ENCODE measurements at places on chromosomes 11 and 22.

GRCh38 chr11:84628871-84629620 is 998.1 kb downstream of the DLG2 start:
- no peak for DNase-seq

- DNase-seq: no peak
Observed at GRCh38 chr11:131077340-131077739, 161.1 kb upstream of the SNX19 start.

GRCh38 chr11:128335729-128336128 is 251.6 kb downstream of the ETS1 start:
- no peak for DNase-seq

- no peak for DNase-seq
Observed at GRCh38 chr11:33931067-33931466, 39.2 kb upstream of the LMO2 start.

- no peak for DNase-seq
Observed at GRCh38 chr11:36688571-36689291, 90.7 kb upstream of the RAG2 start.

DNA sequence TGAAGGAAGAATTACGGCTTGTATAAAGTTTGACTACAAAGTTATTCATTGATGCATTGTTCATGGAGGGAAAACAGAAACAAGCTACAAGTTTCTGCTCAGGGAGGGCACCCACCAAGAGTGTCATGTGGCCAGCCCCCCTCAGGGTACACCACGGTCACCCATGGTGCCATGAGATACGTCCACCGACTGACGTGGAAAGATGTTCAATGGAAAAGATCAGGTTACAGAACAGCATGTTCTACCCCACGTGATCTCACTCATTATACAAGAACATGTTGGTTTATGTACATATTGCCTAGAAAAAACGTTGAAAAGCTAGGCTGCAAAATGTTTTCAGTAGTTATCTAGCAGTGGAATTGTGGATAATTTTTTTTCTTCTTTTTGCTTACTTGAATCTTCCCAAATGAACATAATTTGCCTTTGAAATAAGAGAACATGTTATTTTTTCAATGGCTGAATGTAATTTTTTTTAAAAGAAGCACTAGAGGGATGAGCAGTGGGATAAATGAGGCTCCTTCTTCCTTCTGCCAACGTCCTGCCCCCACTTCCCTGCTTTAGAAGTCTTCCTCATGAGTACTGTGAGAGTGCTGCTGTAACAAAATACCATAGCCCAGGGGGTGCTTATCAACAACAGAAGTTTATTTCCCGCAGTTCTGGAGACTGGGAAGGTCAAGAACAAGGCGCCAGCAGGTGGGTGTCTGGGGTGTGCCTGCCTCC is 22.5 kb downstream of the RCN1 start:
- no peak for DNase-seq

GRCh38 chr11:35474688-35475087 is 50.7 kb downstream of the PAMR1 start:
- DNase-seq: no peak

- DNase-seq: no peak
Observed at GRCh38 chr22:44363013-44363979, 50.5 kb upstream of the SHISAL1 start.

DNA sequence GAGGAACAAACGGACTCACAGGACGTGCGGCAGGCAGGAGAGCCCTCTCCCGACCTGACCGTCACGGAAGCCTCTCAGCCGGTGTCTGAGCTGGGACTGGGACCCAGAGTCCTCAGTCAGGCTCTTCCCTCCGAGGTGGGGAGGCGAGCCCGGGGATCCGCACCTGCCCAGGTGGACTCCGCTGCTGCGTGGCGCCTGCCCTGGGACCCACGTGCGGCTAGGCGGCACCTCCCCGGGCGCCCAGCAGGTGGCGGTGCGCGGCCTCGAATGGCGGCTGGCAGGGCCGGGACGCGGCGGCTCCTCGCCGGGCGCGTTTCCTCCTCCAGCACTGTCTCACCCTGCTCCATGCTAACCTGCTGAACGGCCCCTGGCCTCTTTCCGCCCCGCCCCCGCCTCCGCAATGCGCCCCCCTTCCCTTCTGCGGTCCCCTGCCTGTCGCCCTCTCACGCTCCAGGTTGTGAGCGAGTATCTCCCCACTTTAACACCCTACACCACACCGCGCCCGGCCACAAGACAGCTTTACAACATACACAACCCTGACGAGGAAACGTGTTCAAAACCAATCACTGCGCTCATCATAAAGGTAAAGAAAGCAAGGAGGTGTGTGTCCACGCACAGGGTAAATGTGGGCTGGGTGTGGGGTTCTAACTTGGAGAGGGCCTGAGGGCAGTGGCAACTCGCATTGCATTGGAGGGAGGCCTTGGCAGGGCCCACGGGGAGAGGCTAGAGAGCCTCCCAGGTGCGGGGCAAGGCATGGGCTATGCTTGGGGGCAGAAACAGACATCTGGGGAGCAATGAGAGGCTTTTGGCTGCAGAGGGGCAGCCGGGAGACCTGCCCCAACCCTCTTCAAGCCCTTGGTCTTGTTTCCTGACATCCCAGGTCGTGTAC is 25.9 kb upstream of the ATXN10 start:
- peak; percentile 78 for DNase-seq

GRCh38 chr11:84211896-84212295 is 925.7 kb upstream of the CCDC90B start:
- no peak for DNase-seq

GRCh38 chr11:109902764-109903433 is 190.3 kb upstream of the ZC3H12C start:
- DNase-seq: no peak

DNA sequence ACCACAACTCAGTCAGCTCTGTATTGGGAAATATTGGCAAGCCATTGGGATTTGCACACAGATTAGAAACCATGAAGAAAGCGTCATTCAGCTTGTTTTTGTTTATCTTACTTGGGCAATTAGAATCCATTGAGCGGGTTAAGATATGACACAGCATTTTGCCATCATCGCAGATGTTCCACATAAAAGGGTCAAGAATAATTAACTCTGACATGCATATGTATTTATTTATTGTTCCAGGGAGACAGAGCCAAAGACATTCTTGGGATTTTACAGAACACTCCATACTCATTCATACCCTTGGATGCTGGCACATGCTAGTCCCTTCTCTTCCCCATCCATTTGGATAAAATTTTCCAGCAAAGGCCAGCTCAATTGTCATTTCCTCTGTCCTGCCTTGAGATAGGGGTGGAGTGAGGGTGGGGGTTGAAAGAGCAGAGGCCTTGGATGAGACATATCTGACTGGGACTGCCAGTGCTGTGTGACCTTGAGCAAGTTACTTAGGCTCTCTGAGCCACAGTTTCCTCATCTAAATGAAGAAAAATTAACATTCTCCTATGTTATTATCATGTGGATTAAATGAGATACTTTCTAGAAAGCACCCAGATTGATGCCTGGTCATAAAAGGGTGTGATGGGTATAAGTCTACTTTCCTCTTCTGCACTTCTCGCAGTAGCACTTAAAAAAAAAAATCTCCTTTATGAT is 179.7 kb downstream of the RRAS2 start:
- no peak for DNase-seq

DNA sequence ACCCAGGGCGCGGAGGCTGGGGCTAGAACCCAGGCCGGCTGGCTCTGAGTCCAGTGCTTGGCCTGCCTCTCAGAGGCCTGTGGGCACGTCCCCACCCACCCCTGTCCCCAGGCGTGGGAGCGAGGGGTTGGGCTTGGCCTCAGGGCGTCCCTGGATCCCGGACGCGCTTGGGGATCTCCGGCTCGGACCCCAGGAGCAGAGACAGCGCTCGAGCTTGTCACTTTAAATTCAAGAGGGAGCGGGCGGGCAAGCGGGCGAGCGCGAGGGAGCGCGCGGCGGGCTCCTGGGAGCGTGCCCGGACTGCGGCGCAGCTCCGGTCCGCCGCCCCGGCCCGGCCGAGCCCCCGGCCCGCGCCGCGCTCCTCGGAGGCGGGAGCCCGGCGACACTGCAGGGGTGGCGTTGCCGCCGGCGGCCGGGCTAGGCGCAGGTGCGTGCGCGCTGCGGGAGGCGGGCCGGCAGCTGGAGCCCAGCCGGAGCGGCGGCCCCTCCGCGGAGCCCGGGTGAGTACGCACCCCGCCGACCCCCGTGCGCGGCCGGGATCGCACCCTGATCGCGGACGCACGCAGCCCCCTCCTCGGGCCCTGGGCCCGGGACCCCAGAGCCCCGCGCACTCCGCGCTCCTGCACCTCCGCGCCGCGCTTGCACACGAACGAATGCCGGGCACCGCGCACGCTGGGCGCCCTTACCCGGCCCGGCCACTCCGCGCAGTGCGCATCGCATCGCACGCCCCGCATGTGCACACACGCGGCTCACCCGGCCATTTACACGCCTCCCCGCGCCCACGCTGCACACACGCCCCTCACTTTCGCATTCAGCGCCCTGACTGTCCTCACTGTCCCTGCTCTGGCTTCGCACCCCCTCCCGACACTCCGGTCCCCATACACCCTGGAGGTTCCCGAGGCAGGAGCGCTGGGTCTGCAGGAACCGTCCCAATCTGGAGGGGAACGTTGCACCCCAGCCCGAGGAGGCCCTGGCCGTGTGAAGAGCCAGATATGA is at the start of gene SYT12:
Gene SYT12 (plus strand): TSS at position 174 of the 996 bp plus-strand sequence. CDS start 7,011 bp downstream, outside the sequence.
- DNase-seq: no peak

GRCh38 chr11:61955422-61956135 is 5.4 kb downstream of the BEST1 start:
- DNase-seq: peak; percentile 18

DNA sequence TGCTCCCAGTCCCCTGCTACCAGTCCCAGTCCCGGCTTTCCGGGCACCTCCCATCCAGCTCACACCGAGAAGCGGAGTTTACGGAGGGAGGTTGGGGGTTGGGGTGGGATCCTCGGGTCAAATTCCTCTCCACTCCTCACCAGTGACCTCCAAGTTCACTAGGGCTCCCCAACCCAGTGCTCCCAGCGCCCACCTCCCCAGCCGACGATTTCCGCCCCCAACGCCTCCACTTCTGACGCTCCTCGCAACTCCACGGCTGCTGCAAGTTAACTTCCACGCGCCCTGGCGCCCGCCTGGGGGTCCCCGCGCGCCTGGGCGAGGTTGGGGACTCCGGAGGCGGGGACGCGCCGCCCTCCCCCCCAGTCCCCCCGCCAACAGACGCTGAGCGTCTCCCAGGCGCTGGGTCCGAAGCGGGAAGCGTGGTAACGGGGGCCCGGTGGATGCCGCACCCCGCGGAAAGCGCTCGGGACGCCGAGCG is 526 bp downstream of the TPST2 start:
- peak; percentile 31 for DNase-seq

DNA sequence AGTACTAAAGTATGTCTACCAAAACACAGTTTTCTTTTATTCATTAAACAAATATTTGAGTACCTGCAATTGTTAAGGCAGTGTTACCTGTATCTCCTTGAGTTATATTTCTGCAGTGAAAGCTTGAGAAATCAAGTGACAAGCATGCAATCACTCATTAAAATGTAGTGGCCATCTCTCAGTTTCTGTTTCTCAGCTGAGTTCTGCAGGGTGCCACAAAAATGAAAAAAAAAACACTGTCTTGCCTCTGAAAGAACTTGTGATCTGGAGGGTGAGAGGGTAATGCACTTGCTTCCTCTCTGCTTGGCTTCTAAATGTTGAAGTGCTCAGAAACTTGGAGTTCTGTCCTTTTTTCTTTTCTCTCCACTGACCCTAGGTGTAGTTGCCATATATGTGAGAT is 6.8 kb downstream of the QSER1 start:
- DNase-seq: no peak

- no peak for DNase-seq
Observed at GRCh38 chr22:11325767-11326166, 4202.2 kb upstream of the OR11H1 start.

- DNase-seq: no peak
Observed at GRCh38 chr11:7551571-7551970, 37.8 kb downstream of the PPFIBP2 start.

DNA sequence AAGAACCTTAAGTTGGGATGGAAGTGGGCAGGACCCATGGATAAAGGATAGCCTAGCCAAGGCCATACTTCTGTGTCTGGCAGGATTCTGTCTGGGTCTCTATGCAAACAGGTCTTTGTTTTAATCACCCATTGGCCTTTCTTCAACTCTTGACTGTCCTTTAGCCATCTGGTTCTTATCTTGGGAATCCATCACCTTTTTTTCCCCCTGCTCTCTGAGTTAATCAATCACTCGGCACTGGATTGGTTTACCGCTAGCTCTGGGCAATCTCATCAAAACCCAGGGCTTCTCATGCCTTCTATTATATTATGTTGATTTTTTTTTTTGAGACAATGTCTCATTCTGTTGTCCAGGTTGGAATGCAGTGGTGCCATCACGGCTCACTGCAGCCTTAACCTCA is 1.8 kb upstream of the RNF169 start:
- DNase-seq: no peak

DNA sequence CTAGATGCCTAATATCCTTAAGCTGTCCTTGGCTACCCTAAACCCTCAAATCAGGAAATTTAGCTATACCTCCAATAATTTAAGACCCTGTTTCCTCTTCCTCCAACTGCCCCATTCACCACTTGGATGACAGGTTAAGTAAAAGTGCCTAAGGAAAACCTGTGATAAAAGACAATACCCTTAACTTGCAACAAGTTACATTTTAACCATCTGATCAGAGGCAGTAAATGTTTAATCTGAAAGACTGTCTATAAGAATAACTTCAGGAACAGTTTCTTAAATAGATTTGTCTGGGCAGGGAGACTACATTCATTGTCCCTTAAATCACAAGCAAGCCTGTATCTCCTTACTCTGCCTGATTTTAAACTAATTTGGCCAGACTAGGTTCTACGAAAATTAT is 129.1 kb downstream of the APOL5 start:
- DNase-seq: no peak

All from CD4-positive, alpha-beta T cell treated with Interleukin-10 for 1 hour (primary cell).